ENCODE measurements at places on chromosomes 5 and 9. TPM values are rescaled to one million over a fixed set of nuclear protein-coding genes. Genes with fewer than 3 reads are reported as not detected.
A peak's percentile ranks its signal among the peaks of the same experiment; 100 is the strongest.

- DNase-seq: no peak
Measured at GRCh38 chr9:137266585-137267453, 10.7 kb upstream of the TOR4A start.

DNA sequence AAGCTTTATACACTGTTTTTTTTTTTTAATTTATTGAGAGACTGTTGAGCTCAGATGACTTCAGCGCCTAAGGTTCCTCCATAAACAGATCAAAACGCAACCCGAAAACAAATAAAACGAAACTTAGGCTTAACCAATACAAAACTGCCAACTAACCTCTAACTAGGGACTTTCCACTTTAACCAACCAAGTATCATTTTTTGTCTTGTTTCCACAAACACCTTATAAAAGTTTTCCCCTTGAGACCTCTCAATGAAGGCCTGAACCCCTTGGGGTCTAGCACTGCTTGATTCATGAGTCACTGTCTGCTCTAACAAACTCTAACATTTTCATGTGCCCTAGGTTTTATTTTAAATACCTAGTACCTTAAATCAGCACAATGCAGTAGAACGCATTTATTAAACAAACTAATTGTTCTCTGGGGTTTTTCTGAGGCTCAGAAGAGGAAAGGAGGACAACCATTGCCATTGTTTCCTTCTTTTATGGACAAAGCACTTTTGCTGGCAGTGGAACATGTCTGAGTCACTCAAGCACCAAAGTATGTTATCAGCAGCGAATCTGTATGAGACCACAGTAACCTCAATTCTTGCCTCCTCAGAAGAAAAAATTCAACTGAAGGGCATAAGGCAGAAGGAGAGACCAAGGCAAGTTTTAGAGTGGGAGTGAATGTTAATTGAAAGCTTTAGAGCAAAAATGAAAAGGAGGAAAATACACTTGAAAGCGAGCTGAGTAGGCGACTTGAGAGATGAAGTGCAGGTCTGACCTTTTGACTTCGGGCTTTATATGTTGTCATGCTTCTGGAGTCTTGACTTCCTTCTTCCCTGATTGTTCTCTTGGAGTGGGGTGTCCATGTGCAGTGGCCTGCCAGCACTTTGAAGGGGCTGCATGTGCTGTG is 97.7 kb upstream of the HCN1 start:
- no peak for DNase-seq

- no peak for DNase-seq
Measured at GRCh38 chr5:93280518-93280917, 300.5 kb downstream of the NR2F1-AS1 start.

DNA sequence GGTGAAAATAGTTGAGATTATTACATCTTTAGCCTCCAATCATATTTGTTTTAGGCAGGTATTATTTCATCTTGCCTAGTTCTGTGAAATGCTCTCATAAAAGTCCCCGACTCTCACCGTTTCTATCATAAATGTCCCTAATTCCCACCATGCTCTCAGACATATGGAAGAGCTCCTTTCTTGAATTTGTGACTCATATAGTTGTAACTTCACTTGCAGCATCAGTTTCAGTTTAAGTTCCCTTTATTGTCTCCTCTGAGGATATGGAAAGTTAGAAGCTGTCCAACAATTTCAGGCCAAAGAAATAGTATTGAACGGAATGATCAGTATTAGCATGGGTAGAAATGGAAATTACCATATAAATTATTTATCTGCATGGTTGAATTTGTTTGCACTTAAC is 187.5 kb upstream of the NR4A3 start:
- no peak for DNase-seq

- no peak for DNase-seq
Measured at GRCh38 chr9:90965226-90966030, 163.8 kb downstream of the SYK start.

DNA sequence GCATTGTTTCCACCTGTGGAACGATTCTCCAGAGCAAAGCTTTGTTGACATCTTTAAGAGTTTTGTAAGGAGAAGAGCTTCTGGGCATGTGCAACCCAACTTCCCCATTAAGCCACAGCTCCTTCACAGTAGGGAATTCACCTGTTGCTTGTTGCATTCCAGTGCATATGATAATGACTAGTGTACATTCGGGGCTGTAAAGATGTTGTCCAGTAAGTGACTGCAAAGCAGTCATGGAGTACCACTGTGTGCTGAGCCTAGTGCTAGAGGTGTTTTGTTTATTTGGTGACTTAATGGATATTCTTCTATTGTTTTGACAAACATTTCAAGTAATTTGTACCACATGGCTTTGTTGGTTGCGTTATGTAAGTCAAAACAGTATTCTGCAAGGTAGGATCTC is 12.8 kb downstream of the UGCG start:
- DNase-seq: no peak

DNA sequence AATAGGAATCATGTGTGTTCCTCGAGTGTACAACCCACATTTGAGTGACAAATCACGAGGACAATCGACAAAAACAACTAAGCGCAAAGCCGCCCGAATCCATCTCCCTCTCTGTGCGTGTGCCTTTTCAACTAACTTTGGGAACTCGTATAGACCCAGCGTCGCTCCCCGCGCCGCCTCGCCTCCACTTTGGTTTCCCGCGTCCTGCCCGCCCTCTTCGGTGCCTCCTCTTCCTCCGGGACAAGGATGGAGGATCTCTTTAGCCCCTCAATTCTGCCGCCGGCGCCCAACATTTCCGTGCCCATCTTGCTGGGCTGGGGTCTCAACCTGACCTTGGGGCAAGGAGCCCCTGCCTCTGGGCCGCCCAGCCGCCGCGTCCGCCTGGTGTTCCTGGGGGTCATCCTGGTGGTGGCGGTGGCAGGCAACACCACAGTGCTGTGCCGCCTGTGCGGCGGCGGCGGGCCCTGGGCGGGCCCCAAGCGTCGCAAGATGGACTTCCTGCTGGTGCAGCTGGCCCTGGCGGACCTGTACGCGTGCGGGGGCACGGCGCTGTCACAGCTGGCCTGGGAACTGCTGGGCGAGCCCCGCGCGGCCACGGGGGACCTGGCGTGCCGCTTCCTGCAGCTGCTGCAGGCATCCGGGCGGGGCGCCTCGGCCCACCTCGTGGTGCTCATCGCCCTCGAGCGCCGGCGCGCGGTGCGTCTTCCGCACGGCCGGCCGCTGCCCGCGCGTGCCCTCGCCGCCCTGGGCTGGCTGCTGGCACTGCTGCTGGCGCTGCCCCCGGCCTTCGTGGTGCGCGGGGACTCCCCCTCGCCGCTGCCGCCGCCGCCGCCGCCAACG is at the start of gene GPR150:
TSS of gene GPR150 (plus strand) at position 58 of the 840 bp plus-strand sequence. CDS start at position 247, 189 bp downstream.
- DNase-seq: peak; percentile 83

DNA sequence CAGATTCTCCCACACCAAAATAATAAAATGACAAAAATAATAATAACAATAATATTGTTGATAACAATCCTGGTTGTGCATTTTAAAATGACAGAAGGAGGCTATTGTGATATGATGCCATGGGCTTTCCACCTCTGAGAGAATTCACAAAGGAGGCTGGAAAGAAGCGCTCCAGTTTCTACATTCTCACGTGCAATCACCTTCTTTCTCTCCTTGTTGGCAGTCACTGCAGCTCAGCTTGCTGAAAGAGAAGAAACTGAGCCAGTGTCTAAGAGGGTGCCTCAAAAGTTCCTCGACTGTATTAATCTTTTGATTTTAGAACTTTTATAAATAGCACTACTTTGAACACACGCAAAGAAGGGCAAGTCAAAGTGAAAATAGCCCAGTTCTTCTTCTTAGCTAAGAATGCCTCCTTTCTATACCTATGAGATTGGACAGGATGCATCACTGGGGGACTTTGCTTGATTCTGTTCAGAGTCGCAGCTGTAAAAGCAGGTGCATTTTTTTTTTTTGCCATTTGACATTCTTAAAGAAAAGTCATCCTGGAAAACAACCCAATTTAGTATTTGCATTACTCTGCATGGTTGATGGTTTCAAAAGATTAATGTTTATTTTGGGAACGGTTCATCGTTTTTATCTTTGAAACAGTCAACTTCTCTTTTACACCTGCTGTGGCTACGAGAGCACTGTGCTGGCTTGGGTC is 12.4 kb upstream of the SUB1 start:
- no peak for DNase-seq

DNA sequence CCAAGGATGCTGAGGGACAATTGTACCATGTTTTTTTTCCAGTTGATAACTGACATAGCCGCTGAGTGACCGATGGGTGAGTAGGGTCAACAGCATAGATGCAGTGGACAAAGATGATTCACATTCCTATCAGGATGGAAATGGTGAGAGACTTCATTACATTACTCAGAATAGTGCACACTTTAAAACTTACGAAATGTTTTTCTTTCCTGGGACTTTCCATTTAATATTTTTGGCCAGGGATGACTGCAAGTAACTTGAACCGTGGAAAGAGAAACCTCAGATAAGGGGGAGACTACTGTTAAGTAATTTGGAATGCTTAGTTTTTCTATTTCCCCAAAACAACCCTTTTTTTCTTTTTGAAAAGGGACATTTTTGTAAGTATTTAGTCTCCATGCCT is 3.0 kb upstream of the TUSC1 start:
- no peak for DNase-seq

- no peak for DNase-seq
Measured at GRCh38 chr5:110086658-110087388, 397.1 kb downstream of the MAN2A1 start.

- no peak for DNase-seq
Measured at GRCh38 chr5:16687898-16688297, 71.1 kb upstream of the RETREG1 start.

DNA sequence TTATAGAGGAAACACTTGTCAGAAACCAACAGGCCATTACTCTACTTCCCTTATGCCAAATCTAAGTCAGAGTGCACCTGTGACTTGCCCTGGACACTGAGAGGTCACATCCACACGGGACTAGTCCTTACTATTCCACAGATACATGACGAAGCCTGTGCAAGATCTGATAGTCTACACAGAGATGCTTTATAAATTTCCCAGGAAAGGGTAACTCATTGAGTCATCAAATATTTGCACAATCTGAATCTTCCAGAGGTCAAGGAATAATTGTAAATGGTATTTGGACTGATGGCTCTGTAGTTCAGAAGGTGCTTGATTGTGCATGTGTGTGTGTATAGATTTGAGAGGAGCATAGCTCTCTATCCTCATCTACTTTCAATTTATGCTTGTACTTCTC is 55.2 kb upstream of the JAK2 start:
- DNase-seq: no peak

DNA sequence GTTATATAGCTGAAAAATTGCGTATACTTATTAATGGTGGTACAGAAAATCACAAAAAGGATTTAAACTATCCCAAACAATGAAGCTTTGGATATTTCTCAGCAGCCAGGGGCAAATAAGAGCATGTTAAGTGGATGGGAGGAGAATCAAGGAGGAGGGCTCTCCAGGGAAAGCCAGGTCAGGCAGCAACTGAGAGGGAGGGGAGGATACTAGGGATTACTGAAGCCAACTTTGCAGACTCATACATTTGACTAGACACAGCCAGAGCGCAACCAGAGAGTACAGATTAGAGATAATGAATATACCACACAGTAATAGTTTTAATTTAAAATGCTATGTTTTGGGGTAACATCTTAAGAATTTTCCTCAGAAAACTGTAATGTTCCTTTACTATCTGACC is 360.2 kb downstream of the HCN1 start:
- no peak for DNase-seq

- DNase-seq: no peak
Measured at GRCh38 chr9:116072046-116072445, 81.5 kb upstream of the PAPPA start.

DNA sequence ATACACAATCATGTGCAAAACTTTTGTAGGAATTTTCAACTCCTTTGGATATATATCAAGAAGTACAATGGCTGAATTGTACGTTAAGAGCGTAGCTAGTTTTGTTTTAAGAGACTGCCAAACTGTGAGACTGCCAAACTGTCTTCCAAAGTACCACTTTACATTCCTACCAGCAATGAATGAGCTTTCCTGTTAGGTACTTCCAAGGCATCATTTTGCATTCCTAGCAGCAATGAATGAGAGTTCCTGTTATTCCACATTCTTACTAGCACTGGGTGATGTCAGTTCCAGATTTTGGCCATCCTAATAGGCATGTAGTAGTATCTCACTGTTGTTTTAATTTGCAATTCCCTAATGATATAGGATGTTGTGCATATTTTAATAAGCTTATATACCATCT is 219.3 kb downstream of the KCNN2 start:
- no peak for DNase-seq

- DNase-seq: peak; percentile 31
Measured at GRCh38 chr9:93137362-93137761, 3.3 kb upstream of the NINJ1 start.

DNA sequence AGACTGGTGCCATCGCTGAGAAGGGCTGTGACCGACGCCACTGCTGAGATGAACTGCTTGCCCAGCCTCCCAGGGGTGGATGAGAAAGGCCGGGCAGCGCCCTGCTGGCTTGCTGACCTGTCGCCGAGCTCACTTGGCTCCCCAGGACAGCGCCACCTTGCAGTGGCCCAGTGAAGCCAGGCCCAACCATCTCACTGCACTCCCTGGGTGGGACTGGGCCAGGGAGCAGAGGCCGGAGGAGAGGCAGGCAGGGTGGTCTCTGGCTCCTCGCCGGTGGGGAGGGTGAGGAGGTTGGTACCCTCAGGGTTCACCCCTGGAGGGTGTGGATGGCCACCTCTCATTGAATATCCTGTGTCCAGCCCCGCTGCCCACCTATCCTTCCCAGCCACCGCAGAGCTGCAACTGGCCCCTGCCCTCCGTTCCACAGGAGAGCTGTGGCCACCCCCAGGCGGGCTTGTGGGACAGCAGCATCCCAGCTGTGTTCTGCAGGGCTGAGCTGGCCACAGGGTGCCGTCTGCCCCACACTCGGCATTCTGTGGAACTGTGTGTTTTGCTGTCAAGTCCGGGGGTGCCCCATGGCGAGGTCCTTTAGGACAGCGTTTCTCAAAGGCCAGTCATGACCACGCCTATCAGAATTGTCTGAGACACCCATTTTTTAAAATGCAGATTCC is 41.0 kb upstream of the FCN2 start:
- peak; percentile 59 for DNase-seq

GRCh38 chr9:89778100-89779090 is 173.6 kb downstream of the GADD45G start:
- no peak for DNase-seq

- DNase-seq: no peak
Measured at GRCh38 chr9:93329629-93330280, 121.7 kb upstream of the FAM120A start.

- DNase-seq: no peak
Measured at GRCh38 chr9:121498150-121498486, 1.5 kb downstream of the GGTA1 start.

ACTBL2 gene
- total RNA-seq: not detected

PRELID2 gene
- total RNA-seq: 33.2 TPM

CCL27 gene
- total RNA-seq: not detected

CTSV gene
- total RNA-seq: not detected

PCDHGA8 gene
- total RNA-seq: 9.7 TPM

CAPSL gene
- total RNA-seq: not detected

SLC34A1 gene
- not detected for total RNA-seq

CDX1 gene
- not detected for total RNA-seq

CCNO gene
- total RNA-seq: not detected

PCDHA5 gene
- total RNA-seq: 0.05 TPM

PCDHGA1 gene
- total RNA-seq: 3.2 TPM

WWC1 gene
- total RNA-seq: 1.9 TPM
